ENCODE measurements at places on chromosomes 2 and 18.

DNA sequence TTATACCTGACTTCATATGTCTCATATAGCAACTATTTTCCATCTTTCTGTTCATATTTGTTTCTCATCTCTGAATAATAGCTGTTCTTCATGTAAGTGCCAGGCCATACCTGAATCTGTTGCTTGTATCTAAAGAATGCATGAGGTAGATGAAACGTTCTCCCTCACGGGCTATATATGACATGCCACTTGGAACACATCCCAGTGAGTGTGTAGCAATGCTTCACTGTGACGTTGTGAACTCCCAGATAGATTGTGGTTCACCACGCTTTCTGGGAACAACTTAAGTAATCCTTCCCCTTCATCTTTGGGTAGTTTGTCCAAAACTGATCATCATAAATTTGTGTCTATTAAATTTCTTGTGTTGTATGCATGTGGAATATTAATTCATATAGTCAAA, 60.1 kb downstream of the RDH14 start:
- DNase-seq: no peak

DNA sequence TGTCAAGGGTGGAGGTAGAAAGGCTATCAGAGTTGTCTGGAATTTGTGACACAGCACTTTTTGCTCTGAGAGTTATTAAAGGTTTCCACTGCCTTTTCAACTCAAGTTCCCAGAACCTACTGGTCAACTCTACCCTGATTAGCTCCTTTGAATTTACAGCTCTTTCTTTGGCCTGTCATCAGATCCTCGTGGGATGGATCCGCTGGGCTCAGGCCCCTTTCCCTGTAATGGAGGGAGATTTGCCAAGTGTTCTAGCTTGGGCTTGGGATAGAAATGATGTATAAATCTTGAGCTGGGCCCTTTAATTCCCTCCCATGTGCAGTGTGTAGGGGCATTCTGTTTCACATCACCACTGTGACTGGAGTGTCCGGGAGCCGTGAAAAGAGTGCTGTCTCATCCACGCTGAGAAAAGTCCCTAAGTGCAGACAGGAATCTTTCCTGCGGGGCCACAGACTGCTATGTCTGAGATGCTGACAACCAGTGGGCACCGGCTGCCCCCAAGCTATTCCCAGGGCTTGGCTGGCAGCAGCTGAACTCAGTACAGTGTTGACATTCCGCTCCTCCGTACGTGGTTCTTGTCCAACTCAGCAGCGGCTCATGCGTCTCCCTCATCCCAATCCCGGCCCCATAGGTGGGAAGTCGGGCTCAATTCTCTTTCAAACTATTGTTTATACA, 46.9 kb upstream of the ARHGAP28 start:
- DNase-seq: no peak

- peak; percentile 74 for DNase-seq
Measured at GRCh38 chr2:60294901-60295635, 258.4 kb downstream of the BCL11A start.

- no peak for DNase-seq
Measured at GRCh38 chr18:75226286-75226955, 15.8 kb downstream of the TSHZ1 start.

DNA sequence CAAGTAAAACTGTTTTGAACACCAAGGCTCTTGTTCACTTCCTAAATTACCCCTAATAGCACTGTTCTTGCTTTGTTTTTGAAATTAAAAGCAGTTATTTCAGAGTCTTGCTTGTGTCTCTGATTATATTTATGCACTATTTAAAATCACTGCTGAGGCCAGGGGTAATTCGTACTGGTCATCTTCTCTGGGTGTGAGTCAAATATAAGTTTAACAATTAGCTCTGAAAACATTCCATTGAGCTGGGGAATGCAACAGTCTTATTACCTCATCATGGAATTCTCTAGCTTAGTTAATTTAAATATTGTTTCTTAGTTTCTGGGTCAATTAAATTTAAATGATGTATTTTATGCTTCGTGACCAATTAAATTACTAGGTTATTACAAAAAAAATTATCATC, 135.0 kb downstream of the MEIS1 start:
- DNase-seq: no peak

- DNase-seq: no peak
Measured at GRCh38 chr18:50805732-50806131, 14.1 kb downstream of the MRO start.

DNA sequence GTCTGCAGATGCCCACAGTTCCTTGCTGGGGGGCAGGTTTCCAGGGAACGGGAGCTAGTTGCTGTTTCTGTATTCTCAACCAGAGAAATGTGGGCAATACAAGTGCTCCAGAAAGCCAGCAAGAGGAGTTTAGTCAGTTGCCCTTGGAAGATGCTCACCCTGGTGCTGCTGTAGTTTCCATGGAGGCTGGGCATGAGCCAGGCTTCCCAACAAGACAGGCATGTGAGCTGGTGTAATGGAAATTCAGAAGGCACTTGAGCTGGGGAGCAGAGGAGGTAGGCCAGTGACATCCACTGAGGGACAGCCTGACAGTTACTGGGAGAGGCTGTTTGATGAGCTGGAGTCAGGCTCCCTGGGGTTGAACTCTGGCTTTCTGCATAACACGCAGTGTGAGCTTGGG, 7.7 kb downstream of the HK2 start:
- DNase-seq: peak; percentile 35
